ENCODE measurements at places on chromosomes 7 and 10.

DNA sequence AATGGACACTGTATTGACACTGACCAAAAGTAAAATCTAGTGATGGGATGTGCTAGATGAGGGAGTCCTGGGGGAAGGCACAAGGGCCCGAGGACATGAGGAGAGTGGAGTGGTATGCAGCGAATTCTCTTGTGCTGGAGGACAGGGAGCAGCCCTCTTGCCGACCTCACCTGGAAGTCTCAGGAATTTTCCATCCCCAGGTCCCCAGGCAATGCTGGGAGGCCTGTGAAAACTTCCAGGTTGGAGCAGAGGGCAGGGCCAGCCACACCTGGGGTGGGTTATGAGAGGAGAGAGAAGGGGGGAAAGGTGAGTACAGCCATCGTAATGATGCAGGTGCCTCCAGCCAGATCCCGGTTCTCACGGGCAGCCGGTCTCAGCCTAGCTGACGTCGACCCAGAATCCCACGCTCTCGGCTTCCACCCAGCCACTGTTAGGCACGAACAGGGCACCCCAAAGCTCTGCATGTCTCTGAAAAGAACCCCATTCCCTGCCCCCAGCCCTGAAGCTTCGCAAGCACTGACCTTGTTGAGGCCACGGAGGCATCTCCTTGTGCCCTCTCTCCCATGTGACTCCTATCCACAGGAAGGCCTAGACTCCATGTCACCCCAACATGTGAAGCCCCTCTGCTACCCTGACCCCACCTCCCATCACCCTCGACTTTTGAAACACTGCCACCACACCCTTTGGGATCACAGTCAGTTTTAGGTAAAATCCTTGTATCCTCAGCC lies 239.7 kb upstream of the MYO3A start:
- DNase-seq = no peak

- no peak for DNase-seq
These were observed 61.1 kb upstream of the TMEM196 start for GRCh38 chr7:19834566-19834965.

- DNase-seq = peak; percentile 70
These were observed 1.8 kb downstream of the GRK5 start for GRCh38 chr10:119209035-119209735.

- no peak for DNase-seq
These were observed 28.9 kb upstream of the PCGF5 start for GRCh38 chr10:91191584-91191919.

- DNase-seq = no peak
These were observed 40.7 kb downstream of the AVL9 start for GRCh38 chr7:32536016-32536415.

DNA sequence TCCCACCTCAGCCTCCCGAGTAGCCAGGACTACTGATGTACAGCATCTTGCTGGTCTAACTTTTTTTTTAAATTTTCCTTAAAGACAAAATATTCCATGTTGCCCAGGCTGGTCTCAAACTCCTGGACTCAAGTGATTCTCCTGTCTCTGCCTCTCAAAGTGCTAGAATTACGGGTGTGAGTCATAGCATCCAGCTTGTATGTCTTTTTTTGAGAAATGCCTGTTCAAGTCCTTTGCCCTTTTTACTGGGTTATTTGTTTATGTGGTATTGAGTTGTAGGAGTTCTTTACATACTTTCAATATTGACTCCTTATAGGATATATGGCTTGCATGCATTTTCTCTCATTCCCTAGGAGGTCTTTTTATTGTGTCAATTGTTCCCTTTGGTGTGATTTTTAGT lies 486.4 kb downstream of the MAGI2 start:
- DNase-seq = no peak

- no peak for DNase-seq
These were observed 119.8 kb downstream of the FAM107B start for GRCh38 chr10:14654821-14655382.

GRCh38 chr7:38283107-38283506 lies 9.7 kb upstream of the TARP start:
- DNase-seq = no peak

- no peak for DNase-seq
These were observed 1005.8 kb downstream of the NRG3 start for GRCh38 chr10:82880776-82881290.

GRCh38 chr10:120962756-120963593 lies 111.8 kb downstream of the WDR11 start:
- peak; percentile 75 for DNase-seq

DNA sequence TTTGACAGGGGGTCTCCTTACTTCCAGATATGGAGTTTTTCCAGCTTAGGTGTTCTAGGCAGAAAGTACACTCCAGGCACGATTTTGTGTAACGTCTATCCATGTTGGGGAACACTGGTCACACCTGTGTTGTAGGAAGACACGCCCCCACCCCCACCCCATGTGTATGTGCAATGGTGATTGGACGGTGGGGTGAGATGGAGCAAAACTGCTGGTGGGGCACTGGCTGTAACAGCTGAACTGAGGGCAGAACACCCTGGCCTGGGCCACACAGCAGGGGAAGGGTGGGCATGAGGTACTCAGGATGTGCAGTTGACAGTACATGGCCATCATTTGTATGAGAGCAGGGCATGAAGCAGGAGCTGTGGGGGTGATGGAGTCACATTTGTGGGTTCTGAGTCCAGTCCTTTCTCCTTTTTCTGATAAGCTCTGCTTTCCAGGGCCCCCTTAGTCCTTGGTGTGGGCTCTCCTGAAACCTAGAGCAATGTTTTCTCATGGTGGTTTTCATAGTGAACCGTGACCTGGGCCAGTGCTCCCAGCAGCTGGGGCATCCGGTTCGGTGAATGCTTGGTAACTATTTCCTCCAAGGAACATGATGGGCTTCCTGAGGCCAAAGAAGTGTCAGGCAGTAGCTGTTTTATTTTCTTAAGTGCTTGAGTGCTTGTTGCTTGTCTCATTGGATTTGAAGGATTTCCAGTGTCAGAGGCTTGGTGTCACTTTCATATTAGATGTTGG lies 63.4 kb upstream of the AQP1 start:
- DNase-seq = no peak

DNA sequence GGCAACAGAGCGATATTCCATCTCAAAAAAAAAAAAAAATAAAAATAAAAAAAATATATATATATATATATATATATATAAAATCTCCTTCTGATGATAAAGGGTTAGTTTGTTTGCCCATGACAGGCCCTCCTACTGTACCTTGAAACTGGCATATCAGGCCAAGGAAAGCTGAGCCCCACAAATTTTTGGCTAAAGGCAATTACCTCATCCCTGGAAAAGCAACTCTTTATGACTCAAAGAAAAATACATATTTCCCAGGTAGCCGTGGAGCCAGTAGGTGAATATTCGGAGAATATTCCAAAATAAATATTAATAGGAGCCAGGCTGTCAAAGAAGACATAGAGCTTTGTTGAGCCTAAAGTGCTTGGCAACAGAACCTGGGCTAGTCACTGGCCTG lies 245.1 kb downstream of the GALNT17 start:
- DNase-seq = no peak

- no peak for DNase-seq
These were observed at the start of gene BTBD16 for GRCh38 chr10:122271076-122271475. Gene BTBD16, plus strand, starts transcription at chr10:122271296. Its CDS starts 3,786 bp downstream, at chr10:122275082.

GRCh38 chr7:18198868-18199267 lies 171.2 kb upstream of the PRPS1L1 start:
- no peak for DNase-seq

GRCh38 chr10:130941886-130942285 lies 369.6 kb downstream of the TCERG1L start:
- no peak for DNase-seq

DNA sequence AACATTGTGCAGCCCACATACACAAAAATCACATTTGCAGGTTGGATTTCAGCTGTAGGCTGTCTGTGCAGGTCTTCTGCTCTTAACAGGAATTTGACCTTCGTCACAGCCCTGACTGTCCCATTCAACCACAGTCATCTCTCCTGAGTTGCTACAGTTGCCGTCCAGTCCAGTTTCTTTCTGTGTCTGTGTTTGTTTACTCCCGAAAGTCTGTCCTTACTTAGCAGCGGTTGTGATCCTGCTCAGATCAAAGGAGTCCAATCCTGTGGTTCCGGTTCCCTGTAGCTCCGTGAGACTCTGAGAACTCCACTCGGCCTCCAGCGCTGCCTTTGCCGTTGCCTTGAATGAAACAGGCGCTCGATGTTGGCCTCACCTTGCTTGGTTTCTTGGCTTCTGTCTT lies 111.6 kb upstream of the GATA3 start:
- DNase-seq = no peak

GRCh38 chr10:5563991-5564536 lies 39.3 kb downstream of the CALML3 start:
- no peak for DNase-seq

- peak; percentile 48 for DNase-seq
These were observed 453.4 kb upstream of the CELF2 start for GRCh38 chr10:10564081-10564794.

GRCh38 chr7:12370249-12370648 lies 33.4 kb downstream of the VWDE start:
- DNase-seq = no peak

GRCh38 chr7:92404170-92404614 lies 43.1 kb upstream of the GATAD1 start:
- no peak for DNase-seq

DNA sequence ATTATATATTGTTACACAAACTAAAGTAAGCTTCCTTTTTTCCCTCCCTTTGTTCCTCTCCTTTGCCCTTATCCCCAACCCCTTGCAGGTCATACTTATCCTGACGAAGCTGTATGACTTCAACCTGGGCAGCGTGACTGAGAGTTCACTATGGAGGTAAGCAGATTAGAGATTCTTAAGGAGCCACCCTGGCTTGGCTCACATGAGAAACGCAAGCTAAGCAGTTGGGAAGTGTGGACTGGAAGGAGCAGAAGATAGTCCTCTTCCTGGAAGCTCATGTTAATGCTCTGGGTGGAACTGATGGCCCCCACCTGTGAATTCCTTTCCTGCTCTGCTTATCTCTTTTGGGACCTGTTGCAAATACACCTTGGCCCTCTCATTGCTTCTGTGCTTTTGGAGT lies 201.6 kb downstream of the SORCS3 start:
- DNase-seq = no peak

DNA sequence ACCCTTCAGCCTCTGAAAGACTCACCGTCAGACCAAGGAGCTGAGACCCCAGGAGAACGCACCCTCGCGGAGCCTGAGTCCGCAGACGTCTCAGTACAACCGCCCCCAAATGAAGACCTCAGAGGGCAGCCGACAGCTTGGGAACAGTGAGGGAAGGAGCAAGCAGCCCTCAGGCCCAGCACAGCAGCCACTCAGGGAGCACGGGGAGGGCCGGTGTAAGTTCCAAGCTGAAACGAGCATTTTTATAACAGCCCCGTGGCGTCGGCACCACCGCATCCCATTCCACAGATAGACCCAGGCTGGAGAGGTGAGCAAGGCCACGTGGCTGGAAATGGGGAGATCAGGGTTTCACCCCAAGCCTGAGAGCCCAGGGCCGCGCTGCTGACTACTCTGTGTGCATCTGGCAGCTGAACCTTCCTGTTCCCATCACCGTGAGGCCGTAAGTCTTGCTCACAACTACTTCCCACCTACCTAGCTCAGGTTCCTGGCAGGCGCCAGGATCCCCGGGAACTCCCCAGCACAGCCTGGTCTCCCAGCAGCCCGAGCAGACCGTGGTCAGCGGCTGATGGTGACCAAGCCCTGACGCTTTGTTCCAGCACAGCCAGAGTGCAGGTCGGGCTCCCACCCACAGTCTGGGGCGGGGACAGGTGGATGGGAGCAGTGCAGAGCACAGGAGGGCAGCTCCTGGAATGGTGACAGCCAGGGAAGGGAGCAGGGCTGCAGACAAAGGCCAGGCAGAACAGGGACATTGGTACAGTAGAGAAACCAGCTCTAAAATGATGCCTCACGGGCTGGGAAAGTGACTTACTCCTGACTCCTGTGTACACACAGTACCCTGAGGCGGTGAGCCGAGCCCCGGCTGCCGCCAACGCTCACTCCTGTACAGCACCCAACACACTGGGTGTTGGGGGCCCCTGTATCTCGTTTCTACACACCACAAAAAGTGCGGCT lies 6.1 kb upstream of the NOM1 start:
- no peak for DNase-seq

GRCh38 chr7:22584179-22584578 lies 84.2 kb upstream of the STEAP1B start:
- no peak for DNase-seq

GRCh38 chr7:43872406-43873110 lies 3.2 kb upstream of the MRPS24 start:
- DNase-seq = no peak

GRCh38 chr10:133069033-133069525 lies 18.6 kb upstream of the ADGRA1 start:
- no peak for DNase-seq

DNA sequence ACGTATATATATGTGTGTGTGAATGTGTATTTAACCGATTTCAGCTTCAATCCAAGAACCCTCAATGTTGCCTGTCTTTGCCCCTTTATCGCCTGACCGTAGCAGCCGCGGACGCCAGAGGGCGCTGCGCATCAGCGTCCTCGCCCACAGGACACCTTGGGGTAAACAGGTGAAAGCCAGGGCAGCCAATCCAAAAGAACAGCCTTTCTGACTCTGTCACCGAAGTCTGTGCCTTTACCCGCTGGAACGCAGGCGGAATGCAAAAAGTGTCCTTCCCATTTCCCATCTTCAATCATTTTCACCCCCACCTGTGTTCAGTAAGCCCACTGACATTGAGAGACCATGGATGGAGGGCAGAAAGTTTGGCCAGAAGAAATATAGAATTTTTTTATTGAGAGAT lies 3.6 kb downstream of the NXPH1 start:
- DNase-seq = peak; percentile 82

GRCh38 chr10:120582753-120583152 lies 125.7 kb downstream of the PLPP4 start:
- no peak for DNase-seq

GRCh38 chr7:23422909-23423308 lies 47.4 kb downstream of the IGF2BP3 start:
- DNase-seq = no peak

- DNase-seq = no peak
These were observed 35.3 kb downstream of the SAMD8 start for GRCh38 chr10:75146780-75147179.

DNA sequence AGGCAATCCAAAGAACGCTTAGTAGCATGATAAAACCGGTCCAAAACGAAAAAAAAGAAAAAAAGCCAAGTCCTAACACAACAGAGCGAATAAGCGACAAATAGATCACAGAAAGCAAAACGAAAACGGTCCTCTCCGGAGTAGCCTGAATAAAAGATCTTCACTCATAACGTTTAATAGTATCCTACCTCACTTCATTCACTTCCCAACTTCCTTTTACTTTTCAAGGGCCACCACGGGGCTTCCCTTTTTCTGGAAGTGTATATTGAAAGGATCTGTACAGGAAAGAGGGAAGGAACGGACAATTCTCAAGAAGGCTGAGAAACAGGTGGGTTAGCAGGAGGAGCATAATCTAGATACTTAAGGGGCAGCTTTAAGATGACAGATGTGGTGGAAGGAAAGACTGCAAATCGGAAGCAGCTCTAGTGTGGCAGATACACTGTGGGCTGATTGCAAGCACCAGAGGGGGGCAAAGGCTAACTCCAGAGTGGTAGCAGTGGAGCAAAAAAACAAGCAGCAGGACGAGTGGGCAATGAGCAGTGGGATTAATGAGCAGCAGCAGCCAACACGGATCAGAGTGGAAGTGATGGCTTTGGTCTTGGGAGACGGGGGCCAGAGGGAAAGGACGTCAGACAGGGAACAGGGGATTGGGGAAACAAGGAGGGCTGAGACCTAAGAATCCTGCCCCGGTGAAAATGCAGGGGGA lies 866 bp downstream of the CNOT4 start:
- DNase-seq = peak; percentile 60
